ENCODE measurements at places on chromosomes 7 and 10.

DNA sequence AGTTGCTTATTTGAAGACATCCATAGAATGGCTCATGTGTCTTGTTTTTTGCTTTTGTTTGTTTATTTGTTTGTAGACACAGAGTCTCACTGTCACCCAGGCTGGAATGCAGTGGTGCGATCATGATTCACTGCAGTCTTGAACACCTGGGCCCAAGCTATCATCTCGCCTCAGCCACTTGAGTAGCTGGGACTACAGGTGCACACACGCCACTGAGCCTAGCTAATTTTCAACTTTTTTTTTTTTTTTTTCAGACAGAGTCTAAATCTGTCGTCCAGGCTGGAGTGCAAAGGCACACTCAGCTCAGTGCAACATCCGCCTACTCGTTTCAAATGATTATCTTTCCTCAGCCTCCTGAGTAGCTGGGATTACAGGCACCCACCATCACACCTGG is 83.3 kb upstream of the KLF6 start:
- DNase-seq = no peak

GRCh38 chr7:45918556-45918955 is 2.5 kb downstream of the IGFBP3 start:
- no peak for DNase-seq

DNA sequence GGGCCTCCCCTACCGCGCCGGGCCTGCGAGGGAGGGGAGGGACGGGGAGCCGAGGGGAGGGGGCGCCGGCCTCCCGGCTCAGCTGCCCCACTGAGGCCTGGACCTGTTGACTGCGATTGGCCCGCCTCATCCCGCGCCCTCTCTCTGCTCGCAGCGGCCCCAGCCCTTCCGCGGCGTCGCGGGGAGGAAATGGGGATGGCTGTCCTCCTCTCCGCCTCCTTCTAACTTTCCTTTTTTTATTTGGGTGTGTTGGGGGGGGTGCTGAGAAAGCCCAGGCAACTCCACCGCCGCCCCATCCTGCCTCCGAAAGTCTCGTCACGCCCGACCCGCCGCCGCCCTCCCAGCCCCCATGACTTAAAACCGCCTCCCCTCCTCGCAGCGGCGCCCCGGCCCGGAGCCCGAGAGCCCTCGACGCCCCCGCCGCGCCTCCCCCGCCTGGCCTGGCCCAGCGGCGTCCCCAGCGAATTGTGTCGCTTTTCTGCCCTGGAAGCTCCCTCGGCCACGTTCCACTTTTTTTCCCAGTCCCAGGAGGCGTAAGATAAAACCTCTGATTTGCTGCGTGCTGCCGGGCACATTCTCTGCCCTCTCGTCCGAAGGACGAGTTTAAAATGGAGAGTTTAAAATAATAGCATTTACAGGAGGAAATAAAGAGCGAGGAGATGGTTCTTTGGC is 842 bp upstream of the SKIDA1 start:
- DNase-seq = peak; percentile 90

DNA sequence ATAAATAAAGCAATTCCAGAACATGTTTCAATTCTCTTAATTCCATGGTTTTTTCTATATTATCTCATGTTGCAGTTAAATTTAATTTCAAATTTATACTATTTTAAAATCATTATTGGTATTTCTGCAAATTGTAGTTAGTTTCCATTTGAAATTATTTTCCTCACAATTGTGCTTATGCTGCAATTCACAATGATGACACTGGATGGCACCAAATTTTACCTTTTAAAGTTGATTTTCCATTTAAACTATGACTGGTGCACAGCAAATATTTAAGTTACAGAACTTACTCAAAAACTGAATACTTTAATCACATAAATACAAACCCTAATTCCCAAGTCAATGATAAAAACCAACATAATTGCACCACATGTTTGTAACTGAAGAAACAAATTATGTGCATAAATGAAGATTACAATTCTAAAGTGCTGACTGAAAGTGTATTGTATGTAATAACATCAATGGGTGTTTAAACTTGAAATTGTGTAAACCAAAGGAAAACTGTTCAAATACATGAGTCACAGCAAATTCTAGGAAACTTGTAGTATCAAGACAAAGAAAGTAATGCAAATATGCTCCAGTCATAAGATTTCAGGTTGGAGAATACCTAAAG is 75.3 kb upstream of the AASS start:
- DNase-seq = peak; percentile 11

- no peak for DNase-seq
Measured at GRCh38 chr7:28065721-28066285, 114.8 kb downstream of the JAZF1 start.

GRCh38 chr7:22346383-22347107 is 10.4 kb downstream of the RAPGEF5 start:
- no peak for DNase-seq

DNA sequence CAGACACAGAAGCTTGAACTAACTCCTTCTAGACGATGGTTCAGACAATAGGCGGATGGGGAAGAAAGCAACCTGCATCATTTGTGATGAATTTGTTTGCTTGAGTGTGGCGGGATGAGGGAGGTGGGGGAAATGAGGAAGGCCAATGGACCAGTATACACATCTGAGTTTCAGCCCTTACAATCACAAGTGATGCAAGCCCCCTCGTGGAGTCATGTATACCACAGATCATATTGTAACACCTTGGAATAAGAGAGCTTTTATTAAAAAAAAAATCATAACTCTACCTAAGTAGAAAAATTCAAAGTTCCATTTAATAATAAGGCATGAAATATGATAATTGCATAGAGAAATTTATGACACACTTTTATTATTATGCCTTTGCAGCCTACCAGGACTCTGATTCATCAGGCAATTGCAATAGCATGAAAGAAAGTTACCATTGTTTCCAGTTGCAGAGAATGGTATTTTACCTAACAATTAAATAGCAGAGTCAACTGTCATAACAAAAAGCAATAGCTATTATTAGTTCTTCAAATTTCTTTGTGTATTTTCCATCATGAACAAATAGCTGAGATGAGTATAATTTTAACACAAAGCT is 230.2 kb upstream of the AKR1E2 start:
- DNase-seq = no peak

GRCh38 chr10:34761453-34761852 is 53.6 kb downstream of the PARD3 start:
- DNase-seq = no peak

- DNase-seq = no peak
Measured at GRCh38 chr7:151437159-151437553, 2.8 kb downstream of the CRYGN start.

DNA sequence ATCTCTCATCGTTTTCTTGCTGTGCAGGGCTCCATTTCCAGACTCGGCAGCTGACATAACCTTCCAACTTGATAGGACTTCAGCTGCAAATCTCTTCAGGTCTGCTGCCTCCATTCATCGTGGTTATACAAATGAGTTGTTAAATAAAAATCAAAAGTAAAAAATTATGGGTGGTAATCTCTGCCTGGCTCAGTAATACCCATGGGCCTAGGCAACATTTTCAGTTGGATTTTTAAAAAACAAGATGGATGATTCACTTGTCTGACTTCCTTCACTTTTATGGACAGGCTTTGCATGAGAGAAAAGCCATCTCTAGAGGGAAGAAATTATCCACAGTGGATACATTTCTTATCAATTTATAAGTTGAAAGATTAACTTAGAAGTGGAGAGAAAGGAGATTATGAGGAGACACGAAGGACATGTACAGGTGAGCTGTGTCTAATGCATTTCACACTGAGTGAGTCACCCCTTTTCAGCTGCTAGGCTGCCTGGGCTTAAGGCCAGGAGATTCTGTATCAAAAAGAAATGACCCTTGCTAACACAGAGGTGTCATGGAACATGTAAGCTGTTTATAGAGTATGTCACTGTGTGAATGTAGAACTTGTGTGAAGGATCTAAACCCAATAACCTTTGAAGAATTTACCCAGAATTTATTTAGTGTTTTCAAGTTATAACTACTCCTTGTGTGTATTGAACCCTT is 495.1 kb downstream of the AUTS2 start:
- no peak for DNase-seq

GRCh38 chr10:133618851-133619250 is 7.7 kb downstream of the FRG2B start:
- DNase-seq = no peak

DNA sequence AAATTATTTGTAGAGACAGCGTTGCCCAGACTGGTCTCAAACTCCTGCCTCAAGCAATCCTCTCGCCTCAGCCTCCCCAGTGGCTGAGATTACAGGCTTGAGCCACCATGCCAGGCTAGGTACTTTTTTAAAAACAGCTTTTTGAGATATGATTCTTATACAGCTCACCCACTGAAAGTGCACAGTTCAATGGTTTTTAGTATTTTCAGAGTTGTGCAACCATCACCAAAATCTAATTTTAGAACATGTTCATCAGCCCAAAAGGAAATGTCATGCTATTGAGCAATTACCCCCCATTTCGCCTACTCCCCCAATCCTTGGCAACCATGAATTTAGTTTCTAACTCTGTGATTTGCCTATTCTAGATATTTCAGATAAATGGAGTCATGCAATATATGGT is 73.7 kb downstream of the EVX1 start:
- no peak for DNase-seq

GRCh38 chr7:123692471-123692877 is 36.8 kb downstream of the LMOD2 start:
- DNase-seq = no peak

DNA sequence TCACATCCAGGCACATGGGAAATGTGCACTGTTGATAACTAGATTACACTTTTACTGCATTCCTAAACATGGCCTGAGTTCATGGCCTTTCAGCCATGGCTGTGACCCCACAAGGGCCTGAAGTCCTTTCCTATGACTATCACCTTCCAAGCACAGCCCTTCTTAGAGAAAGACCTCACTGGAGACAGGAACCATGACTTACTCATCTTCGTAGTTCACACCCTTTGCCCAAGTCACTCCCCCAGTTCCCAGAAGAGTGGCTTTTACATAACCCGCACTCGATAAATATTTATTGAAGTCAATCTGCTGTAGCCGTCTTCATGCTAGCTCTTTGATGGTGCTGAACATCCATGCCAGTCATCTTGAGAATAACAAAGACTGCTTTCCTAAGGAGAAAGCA is 632.5 kb upstream of the NRP1 start:
- DNase-seq = no peak

GRCh38 chr10:3119796-3120459 is 52.6 kb downstream of the PFKP start:
- DNase-seq = no peak

- DNase-seq = no peak
Measured at GRCh38 chr7:140676306-140676705, 3.6 kb downstream of the ADCK2 start.

DNA sequence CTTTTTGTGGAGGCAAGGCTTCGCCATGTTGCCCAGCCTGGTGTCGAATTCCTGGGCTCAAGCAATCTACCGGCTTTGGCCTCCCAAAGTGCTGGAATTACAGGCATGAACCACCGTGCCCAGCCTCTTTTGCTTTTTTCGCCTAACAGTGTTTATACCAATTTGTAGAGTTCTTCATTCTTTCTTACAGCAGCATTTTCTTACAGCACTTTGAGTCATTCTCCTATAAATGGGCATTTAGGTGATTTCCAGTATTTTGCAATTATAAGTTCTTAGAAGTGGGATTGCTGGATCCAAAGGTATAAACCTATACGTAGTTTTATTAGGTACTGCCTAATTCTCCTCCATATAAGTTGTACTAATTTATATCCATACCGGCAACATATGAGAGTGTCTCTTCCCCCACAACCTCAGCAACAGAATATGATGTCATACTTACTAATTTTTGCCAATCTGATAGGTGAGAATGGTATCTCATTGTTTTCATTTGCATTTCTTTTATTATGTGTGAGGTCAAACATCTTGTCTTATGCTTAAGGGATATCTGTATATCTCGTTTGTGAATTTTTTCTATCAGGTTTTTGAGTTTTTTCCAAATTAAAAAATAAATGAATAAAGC is 39.1 kb downstream of the SUFU start:
- no peak for DNase-seq

- DNase-seq = peak; percentile 95
Measured at GRCh38 chr10:14878266-14879123, at the start of gene SUV39H2. Gene SUV39H2 (plus strand): TSS chr10:14878866. CDS start chr10:14878889, 23 bp downstream.

DNA sequence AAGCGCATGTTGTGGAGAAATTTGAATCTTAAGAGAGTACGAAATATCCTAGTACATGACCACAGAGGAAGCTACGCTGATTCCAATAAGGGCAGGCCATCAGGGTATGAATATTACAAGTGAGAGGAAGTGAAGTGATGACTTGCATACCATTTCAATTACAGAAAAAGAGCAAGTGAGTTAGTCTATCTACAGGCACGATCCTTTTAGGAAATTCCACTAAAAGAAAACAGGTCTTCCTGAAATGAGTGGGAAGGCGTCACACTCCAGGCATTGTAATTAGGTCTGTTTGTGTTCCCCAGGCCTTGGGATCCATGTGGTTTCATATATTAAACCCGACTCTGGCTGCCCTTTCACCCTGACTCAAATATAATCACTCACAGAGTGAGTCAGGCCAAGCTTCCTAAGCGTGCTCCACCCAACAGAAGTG is 152.5 kb downstream of the SEMA3A start:
- DNase-seq = no peak

DNA sequence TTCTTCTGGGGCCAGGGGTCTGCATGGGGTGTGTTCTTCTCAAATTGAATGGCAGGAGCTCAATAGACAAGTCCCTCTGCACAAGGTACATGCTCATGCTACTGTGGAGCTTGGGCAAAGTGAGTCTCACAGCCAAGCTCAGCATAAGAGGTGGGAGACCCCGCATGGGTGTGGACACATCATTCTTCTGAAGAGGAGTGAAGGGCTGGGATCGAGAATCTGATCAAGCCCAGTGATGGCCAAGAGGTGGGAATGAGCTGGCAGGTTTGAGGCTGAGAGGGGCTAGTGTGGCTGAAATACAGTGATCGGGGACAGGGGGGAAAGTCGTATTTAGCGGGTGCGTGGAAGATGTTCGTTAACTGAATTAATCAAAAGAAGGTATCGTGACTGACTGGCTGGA is 32.6 kb downstream of the CDH23 start:
- no peak for DNase-seq

DNA sequence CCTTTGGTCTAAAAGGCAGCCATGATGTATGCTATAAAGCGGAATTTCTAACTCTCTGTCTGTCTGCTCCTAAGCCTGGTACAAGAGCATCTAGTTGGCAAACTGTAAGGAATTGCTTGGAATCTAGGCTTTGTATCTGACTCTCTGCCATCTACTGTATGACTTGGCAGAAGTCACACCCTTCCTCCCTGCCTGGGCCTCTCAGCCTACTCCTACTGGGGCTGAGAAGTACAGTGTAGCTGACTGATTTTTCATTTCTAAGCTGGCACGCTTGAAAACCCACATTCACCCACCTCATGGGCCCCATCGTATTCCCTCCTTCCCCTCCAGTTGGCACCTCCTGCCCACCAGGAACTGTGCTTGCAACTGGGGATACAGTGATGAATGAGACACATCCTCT is 435.2 kb downstream of the PLXNA4 start:
- no peak for DNase-seq
